ENCODE measurements at places on chromosomes 12 and 14. TPM values are rescaled to one million over a fixed set of nuclear protein-coding genes. Genes with fewer than 3 reads are reported as not detected.

USP44 gene
- total RNA-seq = 33.5 TPM

AMHR2 gene
- total RNA-seq = not detected

OR4K2 gene
- not detected for total RNA-seq

KRT3 gene
- not detected for total RNA-seq

DNA sequence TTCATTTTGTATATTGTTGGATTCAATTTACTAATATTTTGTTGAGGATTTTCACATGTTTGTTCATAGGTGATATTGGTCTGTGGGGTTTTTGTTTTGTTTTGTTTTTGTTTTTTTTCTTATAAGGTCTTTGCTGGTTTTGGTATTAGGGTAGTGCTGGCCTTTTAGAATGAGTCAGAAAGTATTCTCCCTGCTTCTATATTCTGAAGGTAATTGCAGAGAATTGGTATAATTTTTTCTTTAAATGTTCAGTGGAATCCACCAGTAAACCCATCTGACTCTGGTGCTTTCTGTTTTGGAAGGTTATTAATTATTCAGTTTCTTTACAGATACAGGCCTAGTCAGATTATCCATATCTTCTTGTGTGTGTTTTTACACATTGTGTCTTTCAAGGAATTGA, 8.9 kb downstream of the TOGARAM1 start:
- H3K27ac ChIP-seq = no peak overlapping the region
- peaks cover 3% of the 10 kb centered on the region for H3K4me1 ChIP-seq
- no peak for DNase-seq
- H3K27me3 ChIP-seq = no peaks in the 10 kb centered on the region
- no peak overlapping the region for H3K4me3 ChIP-seq
- no peaks in the 10 kb centered on the region for H3K36me3 ChIP-seq

- no peaks in the 10 kb centered on the region for H3K4me1 ChIP-seq
- H3K27me3 ChIP-seq = no peaks in the 10 kb centered on the region
- DNase-seq = no peak
- no peak overlapping the region for H3K4me3 ChIP-seq
- no peak overlapping the region for H3K27ac ChIP-seq
- peaks cover 1% of the 10 kb centered on the region for H3K36me3 ChIP-seq
Observed at GRCh38 chr12:23600919-23601318, 348.6 kb downstream of the SOX5 start.

DNA sequence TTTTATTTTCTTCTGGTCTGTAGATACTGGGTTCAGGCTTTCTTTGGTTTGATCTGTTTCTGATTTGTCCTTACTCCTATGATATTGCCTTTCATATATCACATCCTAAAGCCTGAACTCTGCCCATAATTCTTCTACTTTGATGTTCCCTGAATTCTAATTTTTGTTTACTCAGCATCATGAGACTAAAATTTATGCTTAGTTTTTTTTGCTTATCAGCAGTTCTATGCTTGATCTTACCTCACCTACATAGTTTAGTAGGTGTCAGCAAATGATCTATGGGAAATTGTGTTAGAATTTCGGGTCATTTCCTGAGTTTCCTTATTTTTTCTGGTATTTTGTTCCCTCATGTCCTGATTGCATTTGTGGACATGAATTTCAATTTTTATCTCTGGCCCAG, 94.2 kb downstream of the TMEM117 start:
- H3K36me3 ChIP-seq = no peaks in the 10 kb centered on the region
- no peaks in the 10 kb centered on the region for H3K4me1 ChIP-seq
- H3K4me3 ChIP-seq = no peak overlapping the region
- no peaks in the 10 kb centered on the region for H3K27me3 ChIP-seq
- no peak overlapping the region for H3K27ac ChIP-seq

GRCh38 chr14:46054526-46054925, 597.1 kb downstream of the RPL10L start:
- no peaks in the 10 kb centered on the region for H3K27me3 ChIP-seq
- no peak overlapping the region for H3K4me3 ChIP-seq
- no peaks in the 10 kb centered on the region for H3K36me3 ChIP-seq
- DNase-seq = peak; percentile 79
- no peaks in the 10 kb centered on the region for H3K4me1 ChIP-seq
- no peak overlapping the region for H3K27ac ChIP-seq

DNA sequence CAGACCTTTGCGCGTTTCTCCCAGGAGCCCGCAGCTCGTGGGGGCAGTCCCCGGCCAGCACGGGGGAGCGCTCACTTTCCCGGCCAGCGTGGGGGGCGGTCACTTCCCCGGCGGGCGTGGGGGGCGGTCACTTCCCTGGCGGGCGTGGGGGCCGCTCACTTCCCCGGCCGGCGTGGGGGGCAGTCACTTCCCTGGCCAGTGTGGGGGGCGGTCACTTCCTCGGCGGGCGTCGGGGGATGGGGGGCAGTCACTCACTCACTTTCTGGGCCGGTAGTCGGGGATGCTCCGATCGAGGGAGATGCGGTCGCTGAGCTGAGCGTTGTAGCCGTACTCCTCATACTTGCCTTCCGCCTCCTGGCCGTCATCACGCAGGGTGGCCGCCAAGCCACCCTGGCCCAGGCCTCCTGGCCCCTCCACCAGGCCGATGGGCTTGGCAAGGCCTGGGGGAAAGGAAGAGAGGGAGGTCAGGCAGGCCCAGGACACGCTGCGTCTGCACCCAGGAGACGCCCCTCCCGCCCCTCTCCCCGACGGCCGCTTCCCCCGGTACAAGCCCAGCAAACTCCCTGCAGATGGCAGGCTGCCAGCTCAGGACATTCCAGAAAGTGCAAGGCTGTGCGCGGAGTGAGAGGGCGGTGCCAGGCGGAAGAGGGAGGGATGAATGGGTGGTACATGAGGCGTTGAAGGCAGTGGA, 43.3 kb downstream of the GALNT9 start:
- H3K36me3 ChIP-seq = no peaks in the 10 kb centered on the region
- H3K27ac ChIP-seq = no peak overlapping the region
- H3K4me3 ChIP-seq = no peak overlapping the region
- H3K4me1 ChIP-seq = no peaks in the 10 kb centered on the region

- no peaks in the 10 kb centered on the region for H3K4me1 ChIP-seq
- no peaks in the 10 kb centered on the region for H3K36me3 ChIP-seq
Observed at GRCh38 chr12:94148739-94149118, 352 bp downstream of the PLXNC1 start.

GRCh38 chr14:64417055-64417770, 29.1 kb downstream of the MTHFD1 start:
- peaks cover 7% of the 10 kb centered on the region for H3K4me1 ChIP-seq
- H3K27me3 ChIP-seq = no peaks in the 10 kb centered on the region
- H3K36me3 ChIP-seq = peaks cover 23% of the 10 kb centered on the region
- no peak overlapping the region for H3K4me3 ChIP-seq

GRCh38 chr12:124747426-124748161, 116.1 kb downstream of the SCARB1 start:
- no peaks in the 10 kb centered on the region for H3K36me3 ChIP-seq
- DNase-seq = peak; percentile 92
- peak overlapping the region; percentile 17 for H3K27ac ChIP-seq
- no peaks in the 10 kb centered on the region for H3K27me3 ChIP-seq

DNA sequence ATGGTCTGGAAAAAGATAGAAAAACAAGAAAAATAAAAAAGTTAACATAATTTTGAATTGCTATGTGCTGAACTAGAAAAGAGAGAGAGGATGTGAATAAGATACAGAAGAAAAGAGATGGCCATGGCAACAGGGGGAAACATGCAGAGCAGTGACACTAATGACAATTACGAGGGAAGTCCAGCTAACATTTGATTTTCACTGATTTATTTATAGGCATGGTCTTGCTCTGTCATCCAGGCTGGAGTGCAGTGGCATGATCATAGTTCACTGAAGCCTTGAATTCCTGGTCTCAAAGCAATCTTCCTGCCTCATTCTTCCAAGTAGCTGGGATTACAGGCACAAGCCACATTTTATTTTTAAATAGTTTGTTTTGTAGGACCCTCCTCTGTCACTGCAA, 1.8 kb downstream of the OR6C74 start:
- no peak for DNase-seq
- no peaks in the 10 kb centered on the region for H3K4me1 ChIP-seq
- H3K27me3 ChIP-seq = no peaks in the 10 kb centered on the region
- no peaks in the 10 kb centered on the region for H3K36me3 ChIP-seq
- H3K27ac ChIP-seq = no peak overlapping the region

GRCh38 chr12:59768031-59768430, 172.2 kb downstream of the SLC16A7 start:
- no peaks in the 10 kb centered on the region for H3K36me3 ChIP-seq
- no peak overlapping the region for H3K27ac ChIP-seq
- no peaks in the 10 kb centered on the region for H3K27me3 ChIP-seq

DNA sequence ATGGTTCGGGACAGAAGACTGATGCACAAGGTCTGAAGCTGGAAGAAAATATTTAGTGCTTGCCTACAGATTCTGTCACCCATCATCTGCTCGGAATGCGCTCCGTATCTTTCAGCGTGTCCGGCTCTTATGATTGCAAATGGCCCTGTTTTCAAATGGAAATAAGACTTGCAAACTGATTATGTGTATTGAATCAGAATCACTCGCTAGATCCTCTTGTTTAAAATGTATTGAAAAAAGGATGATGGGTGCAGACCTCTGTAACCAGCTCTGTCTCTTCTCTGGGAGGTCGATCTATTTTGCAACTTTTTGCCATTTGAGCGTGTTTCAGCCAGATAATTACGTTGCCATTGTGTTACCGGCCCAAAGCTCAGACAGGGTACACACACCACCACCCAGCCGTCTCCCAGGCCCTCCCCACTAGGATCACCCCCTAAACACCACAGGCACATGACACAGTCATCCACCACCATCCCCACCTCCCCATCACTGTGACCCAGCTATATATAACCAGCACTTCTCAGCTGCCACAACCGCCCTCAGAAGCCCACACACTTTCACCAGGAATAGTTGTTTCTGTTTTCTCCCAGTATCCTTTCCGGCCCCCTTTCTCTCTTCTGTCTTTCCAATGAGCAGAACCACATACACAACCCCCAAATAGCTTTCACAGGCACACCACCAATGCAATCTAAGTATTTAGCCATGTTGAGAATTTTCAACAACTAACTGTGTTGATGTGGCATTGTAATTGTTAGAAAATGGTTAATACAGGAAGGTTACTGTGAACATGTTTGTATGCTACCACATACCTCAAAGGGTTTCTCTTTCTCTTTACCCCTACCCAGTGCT, 10.7 kb downstream of the NKX2-1 start:
- no peak overlapping the region for H3K27ac ChIP-seq
- H3K27me3 ChIP-seq = peaks cover 87% of the 10 kb centered on the region
- no peak for DNase-seq
- no peak overlapping the region for H3K4me3 ChIP-seq
- no peaks in the 10 kb centered on the region for H3K36me3 ChIP-seq

DNA sequence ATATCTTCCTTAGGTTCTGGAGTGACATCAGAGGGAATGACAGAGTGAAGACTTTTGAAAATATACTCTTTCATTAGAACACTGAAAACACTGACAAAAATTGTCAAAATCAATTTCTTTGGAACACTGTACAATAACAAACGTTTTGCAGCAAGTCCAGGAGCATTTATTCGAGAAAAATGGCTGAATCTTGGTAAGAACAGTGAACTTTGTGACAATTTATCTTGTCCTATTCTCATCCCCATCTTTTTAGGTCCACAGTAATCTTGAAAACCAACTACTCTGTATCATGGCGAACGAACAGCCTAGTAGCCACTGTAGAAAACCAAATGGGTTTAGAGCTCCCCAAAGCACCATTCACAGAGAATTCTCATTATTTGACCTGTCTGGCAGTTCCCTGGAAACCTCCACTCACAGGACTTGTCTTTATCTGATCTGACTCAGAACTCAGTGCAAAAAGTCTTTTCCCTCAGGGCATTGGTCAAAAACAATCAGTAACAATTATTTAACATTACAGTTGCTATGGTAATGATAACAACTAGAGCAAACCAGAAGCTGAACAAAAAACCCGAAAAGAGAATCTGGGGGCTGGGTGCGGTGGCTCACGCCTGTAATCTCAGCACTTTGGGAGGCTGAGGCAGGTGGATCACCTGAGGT, 20.3 kb upstream of the PPP2R5E start:
- no peaks in the 10 kb centered on the region for H3K36me3 ChIP-seq
- no peak overlapping the region for H3K4me3 ChIP-seq
- H3K27ac ChIP-seq = no peak overlapping the region
- no peaks in the 10 kb centered on the region for H3K4me1 ChIP-seq
- peak; percentile 30 for DNase-seq

GRCh38 chr12:50401500-50402081, 906 bp downstream of the LARP4 start:
- H3K27ac ChIP-seq = peak overlapping the region; percentile 89
- DNase-seq = peak; percentile 51
- H3K36me3 ChIP-seq = no peaks in the 10 kb centered on the region
- H3K27me3 ChIP-seq = no peaks in the 10 kb centered on the region
- peak overlapping the region; percentile 81 for H3K4me3 ChIP-seq

DNA sequence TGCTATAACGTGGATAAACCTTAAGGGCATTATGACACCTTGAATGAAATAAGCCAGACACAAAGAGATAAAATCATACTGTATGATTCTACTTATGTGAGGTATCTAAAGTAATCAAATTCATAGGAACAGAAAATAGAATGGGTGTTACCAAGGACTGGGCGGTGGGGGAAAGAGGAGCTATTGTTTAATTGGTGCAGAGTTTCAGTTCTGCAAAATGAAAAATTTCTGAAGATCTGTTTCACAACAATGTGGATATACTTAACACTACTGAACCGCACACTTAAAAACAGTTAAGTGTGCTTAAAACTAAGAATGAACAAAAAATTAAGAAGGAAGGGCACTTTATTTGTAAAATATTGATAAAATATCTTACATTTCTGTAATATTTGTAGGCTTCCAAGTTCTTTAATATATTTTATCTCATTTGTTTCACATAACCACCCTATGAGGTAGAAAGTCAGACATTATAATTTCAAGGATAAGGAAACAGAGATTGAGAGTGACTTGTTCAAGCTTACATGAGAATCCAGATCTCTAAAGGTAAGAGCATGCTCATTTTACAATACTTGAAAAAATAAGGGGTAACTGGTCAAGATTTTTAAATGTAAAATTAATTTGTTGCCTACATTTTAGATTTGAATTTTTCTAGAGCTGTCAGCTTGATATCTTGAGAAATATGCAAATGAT, 14.9 kb downstream of the LTA4H start:
- H3K36me3 ChIP-seq = peaks cover 14% of the 10 kb centered on the region
- H3K27me3 ChIP-seq = no peaks in the 10 kb centered on the region
- H3K27ac ChIP-seq = no peak overlapping the region
- DNase-seq = no peak
- no peak overlapping the region for H3K4me3 ChIP-seq

DNA sequence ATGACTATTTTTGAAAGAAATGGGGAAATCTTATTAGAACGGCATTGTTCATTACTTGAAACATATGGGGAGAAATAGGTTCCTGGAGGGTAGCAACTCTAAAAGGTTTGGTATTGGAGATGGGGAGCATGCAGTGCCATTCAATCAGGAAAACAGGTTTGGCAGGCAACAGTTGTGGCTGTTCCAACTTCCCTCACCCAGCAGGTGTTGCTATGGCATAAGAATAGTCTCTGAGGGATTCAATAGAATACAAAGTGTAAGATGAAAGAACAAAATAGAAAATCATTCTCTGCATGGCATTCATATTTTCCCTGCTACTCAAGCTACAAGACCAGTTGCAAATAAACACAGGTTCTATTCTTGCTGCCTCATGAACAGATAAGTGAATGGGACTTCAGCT, 393.3 kb upstream of the RPL10L start:
- no peaks in the 10 kb centered on the region for H3K4me1 ChIP-seq
- H3K4me3 ChIP-seq = no peak overlapping the region
- DNase-seq = no peak
- H3K36me3 ChIP-seq = no peaks in the 10 kb centered on the region

- H3K27me3 ChIP-seq = no peaks in the 10 kb centered on the region
- H3K4me1 ChIP-seq = no peaks in the 10 kb centered on the region
- no peaks in the 10 kb centered on the region for H3K36me3 ChIP-seq
- no peak overlapping the region for H3K4me3 ChIP-seq
- no peak for DNase-seq
Observed at GRCh38 chr12:4288296-4289131, 15.0 kb downstream of the CCND2 start.
